GM13977 (cell line): ENCODE measurements at places on chromosomes 6 and 20.
A peak's percentile ranks its signal among the peaks of the same experiment; 100 is the strongest.

GRCh38 chr6:150544793-150545192 is 54.9 kb upstream of the PLEKHG1 start:
- no peak for DNase-seq

GRCh38 chr6:12049165-12049564 is 37.1 kb downstream of the HIVEP1 start:
- DNase-seq = peak; percentile 40

- no peak for DNase-seq
Measured at GRCh38 chr20:1577906-1578305, 20.4 kb upstream of the SIRPD start.

DNA sequence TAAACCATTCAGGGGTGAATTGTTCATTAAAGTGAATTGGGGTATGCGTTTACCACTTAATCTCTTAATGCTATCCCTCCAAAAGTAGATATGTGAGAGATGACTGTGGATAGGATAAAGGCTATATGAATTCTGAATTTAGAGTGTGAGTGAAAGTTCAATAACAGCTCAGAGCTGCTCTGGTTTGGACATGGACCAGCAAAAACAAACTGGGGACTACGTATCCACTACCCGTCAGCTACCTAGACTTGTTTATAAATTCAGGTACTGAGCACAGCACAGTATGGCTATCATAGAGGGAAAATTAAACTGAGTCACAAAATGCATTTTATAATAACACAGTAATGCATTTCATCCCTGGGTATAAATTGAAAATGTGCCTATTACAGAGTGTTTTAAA is 44.4 kb downstream of the HDDC2 start:
- no peak for DNase-seq

DNA sequence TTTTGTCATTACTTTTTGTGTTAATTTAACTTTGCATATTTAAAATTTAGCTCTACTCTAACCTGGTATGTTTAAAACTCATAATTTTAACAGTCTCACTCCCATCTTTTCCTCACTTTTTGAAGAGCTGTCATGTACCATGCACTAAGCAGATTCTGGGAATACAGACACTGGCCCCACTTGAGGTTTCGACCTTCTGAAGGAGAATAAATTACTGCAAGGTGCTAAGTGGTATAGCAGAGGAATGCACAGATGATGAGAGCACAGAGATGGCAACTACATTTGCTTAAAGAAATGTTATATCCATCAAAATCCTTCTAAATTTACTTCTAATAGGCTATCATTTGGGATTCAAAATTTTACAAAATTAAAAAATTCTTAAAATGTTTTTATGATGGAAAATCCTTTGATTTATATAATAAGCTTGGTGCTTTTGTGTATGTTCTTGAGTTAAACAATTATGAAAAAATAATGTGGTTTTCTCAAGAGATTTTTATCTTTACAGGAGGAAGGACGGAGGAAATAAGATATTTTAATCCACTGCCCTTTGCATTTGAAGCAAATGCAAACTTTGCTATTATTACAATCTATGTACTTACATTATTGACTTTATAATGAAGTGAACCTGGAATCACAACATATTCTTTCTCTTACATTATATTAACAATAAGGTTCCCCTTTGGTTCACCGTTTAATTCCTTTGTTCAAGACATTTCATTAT is 79.3 kb downstream of the AHI1 start:
- DNase-seq = no peak

- DNase-seq = no peak
Measured at GRCh38 chr6:159267165-159267564, 98.0 kb downstream of the FNDC1 start.

DNA sequence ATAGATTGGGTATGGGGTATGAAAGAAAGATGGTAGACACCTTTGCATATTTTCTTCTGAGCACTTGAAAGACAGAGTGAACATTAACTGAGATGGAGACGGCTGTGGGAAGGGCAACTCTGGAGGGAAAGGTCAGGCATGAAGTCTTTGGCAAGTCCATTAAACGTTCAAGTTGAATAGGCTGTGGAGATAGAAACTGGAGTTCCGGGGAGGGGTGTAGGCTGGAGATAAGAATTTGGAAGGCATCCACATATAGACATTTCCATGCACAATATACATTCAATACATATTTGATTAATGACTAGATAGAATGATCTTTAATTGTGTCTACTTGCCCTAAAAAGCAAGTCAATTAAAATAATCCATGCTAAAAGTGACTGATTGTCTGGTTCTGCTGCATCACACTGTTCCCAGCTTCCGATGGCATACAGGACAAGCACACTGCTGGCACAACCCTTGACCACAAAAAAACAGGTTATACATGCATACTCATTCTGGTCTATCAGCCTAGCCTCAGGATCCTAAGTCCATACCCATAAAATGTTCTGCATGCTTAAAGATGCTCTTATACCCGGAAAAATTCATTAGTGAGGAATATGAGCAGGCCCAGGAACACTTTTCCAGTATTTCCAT is 1.9 kb upstream of the MYLK4 start:
- DNase-seq = no peak

GRCh38 chr6:3415082-3415453 is 41.8 kb downstream of the SLC22A23 start:
- DNase-seq = no peak

DNA sequence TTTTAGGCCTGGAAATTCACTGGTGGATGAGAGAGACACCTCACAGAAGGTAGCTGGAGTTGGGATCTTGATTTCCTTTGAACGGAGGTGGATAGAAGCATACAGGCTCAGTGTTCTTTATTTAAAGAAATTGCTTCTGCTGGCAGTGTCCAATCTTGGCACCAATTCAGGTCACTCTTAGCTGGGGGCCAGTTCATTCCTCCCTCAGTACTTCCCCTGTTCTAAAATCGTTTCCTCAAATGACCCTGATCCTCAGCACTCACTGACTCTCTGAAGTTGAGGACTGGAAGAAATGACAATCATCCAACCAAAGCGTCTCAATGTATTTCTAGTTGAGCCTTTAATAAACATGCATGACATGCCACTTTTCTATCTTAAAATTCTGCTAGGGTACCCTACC is 472.5 kb upstream of the BTBD3 start:
- DNase-seq = no peak

DNA sequence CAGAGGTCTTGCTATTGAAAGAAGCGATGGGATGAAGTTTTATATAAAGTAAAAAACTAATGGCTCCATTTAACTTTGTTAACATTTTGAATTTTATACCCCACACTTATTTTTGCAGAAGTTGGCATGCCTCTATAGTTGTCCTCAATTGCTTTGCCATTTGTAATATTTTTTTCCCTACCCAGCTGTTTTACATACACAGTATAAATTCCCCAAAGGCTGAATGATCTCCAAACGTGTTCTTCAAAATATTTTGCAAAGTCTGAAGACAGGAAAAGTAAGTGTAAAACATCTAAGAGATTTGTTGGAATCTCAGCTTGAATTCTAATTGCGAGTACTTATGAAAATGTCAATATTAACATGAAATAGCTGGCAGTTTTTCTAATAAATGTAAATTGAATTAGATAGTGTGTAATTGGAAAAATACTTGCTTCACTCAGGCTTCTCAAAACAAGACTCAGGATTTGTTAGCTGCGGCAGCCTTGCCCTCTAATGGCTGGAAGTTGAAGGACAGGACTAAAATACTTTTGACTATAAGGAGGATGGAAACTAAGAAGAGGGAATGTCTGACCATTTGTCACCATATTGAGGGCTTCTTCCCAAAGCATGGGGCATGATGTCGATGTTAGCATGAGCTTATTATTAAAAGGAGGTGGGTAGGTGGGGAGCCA is 226.8 kb downstream of the UST start:
- DNase-seq = no peak

- no peak for DNase-seq
Measured at GRCh38 chr20:33697129-33697528, 10.9 kb upstream of the E2F1 start.

DNA sequence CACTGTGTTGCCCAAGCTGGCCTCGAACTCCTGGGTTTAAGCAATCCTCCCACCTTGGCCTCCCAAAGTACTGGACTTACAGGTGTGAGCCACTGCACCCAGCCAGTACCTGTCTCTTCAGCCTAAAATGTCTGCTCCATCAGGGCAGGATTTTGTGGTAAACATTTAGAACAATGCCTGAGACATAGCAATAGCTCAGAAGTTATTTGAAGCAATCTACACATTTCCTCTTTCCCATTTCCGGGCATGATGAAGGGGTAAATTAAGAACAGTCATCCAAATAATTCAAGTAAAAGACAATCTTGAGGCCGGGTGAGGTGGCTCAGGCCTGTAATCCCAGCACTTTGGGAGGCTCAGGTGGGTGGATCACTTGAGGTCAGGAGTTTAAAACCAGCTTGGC is 69.0 kb upstream of the ZNF217 start:
- DNase-seq = no peak

DNA sequence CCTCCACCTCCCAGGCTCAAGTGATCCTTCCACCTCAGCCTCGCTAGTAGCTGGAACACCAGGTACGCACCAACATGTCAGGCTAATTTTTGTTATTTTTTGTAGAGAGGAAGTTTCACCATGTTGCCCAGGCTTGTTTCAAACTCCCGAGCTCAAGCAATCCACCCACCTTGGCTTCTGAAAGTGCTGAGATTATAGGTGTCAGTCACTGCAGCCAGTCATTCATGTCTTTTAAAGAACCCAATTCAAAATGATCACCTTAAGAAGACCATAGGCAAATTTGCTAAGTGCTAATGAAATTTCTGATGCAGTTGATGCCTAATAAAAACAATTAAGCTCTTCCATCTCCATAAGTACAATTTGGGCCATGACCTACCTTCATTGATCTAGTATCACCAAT is 2.6 kb upstream of the VNN2 start:
- no peak for DNase-seq

GRCh38 chr20:58923117-58923712 is 57.8 kb upstream of the NELFCD start:
- DNase-seq = no peak
